ENCODE measurements at places on chromosomes 4 and X. TPM values are rescaled to one million over a fixed set of nuclear protein-coding genes. Genes with fewer than 3 reads are reported as not detected.

UPF3B gene
- 6.3 TPM for total RNA-seq

SMPX gene
- total RNA-seq: not detected

ASMT gene
- total RNA-seq: not detected

CSAG3 gene
- total RNA-seq: not detected

POLN gene
- total RNA-seq: 1.4 TPM
